GM23248 (cell line): ENCODE measurements at places on chromosomes 13 and 19. TPM values are rescaled to one million over a fixed set of nuclear protein-coding genes. Genes with fewer than 3 reads are reported as not detected.

The FXYD7 gene
- not detected in 2 replicates for total RNA-seq

DNA sequence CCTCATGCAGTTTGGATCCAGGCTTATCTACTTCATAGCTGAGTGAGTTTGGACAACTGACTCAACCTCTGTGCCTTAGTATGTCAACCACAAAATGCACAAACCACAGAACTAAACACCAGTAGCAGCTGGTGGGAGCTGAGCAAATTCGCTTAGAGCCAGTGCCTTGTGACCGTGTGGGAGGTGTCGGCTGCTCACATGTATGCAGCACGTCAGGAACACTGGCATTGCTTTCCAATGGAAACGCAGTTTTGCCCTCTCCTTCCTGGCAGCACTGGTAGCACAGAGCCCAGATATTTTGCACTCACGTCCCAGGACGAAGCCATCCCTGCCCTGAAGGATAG lies 8.3 kb upstream of the NTN5 start:
- H3K27me3 ChIP-seq: no peaks in the 10 kb centered on the region
- H3K4me1 ChIP-seq: no peaks in the 10 kb centered on the region
- H3K27ac ChIP-seq: no peak overlapping the region

DNA sequence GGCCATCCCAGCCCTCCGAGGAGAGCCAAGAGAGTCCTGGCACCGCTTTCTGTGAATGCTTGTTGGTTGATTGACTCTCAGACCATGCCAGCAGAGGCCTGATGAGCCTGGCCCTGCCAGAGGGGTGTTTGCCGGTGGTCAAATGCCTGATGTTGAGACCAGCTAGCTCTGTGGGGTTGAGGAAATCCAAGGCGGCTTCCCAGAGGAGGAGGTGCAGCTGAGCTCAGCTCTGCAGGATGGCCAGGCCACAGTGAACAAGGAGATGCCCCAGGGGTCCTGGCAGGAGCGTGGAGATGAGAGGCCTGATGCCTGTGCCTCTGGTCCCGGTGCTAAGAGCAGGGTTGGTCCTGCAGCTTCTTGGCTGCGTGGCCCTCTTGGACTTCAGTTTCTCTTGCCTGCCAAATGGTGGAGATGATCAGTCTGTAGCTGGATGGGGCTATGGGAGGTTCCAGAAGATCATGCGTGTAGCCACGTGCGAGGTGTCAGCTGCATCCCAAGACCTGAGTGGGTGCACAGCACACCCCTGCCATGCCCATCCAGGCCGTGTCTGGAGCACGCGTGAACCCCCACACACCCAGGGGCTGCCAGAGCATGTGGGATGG lies 16.8 kb downstream of the NFIC start:
- H3K4me3 ChIP-seq: no peak overlapping the region
- H3K27me3 ChIP-seq: no peaks in the 10 kb centered on the region
- peak; percentile 59 for DNase-seq
- 0 out of 2 replicates have a peak, but pooled peaks cover 4% of the 10 kb centered on the region for H3K36me3 ChIP-seq
- H3K4me1 ChIP-seq: peaks cover 37% of the 10 kb centered on the region
- peak overlapping the region; percentile 31; the same call in 1 of the 2 replicates for H3K27ac ChIP-seq

The KLK7 gene
- not detected in 2 replicates for total RNA-seq

DNA sequence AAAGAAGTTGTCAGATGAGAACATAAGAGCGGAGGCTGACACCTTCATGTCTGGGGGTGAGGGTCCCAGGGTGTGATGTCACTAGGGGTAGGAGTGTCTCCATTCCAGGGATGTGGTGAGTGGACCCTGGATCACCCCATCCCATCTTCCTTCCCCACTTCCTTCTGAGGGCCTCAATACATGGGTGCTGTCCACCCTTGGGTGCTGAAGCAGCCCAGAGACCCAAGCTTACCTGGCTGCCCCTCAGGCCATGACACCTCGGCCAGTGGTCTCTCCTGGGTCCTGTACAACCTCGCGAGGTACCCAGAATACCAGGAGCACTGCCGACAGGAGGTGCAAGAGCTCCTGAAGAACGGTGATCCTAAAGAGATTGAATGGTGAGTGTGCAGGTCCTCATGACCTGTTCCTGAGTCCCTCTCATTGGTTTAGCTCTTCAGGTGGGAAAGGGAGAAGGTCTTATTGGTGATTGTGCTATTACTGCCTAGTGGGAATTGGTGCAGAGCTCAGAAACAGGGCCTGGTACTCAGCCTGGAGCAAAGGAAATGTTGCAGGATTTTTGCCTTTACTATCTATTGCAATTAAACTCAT lies 37.7 kb upstream of the CYP4F8 start:
- H3K27ac ChIP-seq: no peak overlapping the region
- DNase-seq: no peak
- no peak overlapping the region for H3K4me3 ChIP-seq
- H3K36me3 ChIP-seq: no peaks in the 10 kb centered on the region

DNA sequence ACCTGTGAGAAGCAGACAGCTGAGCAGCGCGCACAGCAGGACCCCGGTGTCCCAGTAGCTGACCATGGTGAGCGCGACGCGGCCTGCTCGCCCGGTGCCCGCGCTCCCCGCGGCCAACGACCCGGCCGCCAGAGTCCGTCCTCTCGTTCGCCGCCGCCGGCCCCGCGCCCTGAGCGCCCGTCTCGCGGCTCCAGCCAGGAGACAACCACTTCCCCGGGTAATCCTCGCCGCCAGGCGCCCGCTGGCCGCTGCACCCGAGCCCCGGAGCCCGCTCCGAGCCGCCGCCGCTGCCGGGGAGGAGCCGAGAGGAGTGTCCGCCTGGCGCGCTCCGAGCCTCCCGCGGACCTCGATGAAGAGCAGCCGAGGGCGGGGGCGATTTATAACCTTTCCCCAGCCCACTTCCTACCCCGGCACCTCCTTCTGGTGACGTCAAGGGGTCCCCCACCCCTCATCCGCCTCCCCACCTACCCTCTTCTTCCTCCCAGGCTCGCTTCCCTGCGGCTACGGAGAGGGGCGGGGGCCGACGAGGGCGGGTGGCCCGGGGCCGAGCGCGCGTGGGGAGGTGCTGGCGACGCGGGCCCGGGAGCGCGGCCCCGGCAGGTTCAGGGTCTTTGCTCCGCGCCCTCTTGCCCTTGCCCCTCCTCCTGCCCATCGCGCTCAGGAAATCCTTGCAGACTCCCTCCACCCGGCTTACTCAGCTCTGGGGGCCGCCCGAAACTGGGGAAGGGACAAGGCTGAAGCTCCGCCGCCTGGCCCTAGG lies at the start of gene FLT1:
FLT1 (minus strand) TSS at position 351 of the 760 bp plus-strand sequence; CDS start at position 66, 285 bp downstream.
- no peaks in the 10 kb centered on the region for H3K36me3 ChIP-seq
- no peaks in the 10 kb centered on the region for H3K27me3 ChIP-seq
- DNase-seq: peak; percentile 70
- H3K4me1 ChIP-seq: no peaks in the 10 kb centered on the region
- peak within 1 kb of the TSS; percentile 74 for H3K4me3 ChIP-seq

The ZNF568 gene
- total RNA-seq: 13.9 and 20.5 TPM in 2 replicates

The ANGPTL8 gene
- 1.7 TPM in 1 of 2 replicates, not detected in the other for total RNA-seq

DNA sequence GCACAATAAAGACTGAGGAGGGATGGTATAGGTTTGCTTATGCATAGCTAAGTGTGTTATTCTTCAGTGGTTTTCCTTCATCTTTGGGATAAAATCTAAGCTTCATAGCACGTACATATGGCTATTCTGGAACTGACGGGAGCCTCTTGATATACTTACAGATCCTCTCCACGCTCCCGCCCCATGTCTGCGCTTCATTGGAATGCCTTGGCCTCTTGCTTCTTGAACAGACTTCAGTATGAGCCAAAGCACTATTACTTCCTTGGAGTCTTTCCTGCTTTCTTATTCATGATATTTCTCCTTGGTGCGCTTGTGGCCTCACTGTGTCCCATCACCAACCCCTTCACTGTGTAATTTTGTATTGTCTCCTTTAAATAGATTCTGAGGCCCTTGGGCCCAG lies 111.1 kb upstream of the RNF113B start:
- H3K27me3 ChIP-seq: no peaks in the 10 kb centered on the region
- no peak overlapping the region for H3K4me3 ChIP-seq
- DNase-seq: no peak
- no peaks in the 10 kb centered on the region for H3K4me1 ChIP-seq
- H3K36me3 ChIP-seq: no peaks in the 10 kb centered on the region

- H3K27ac ChIP-seq: no peak overlapping the region
- H3K4me3 ChIP-seq: no peak overlapping the region
- peak; percentile 86 for DNase-seq
- H3K4me1 ChIP-seq: peaks cover 16% of the 10 kb centered on the region
- H3K27me3 ChIP-seq: no peaks in the 10 kb centered on the region
These were observed 80.1 kb downstream of the IPO5 start for GRCh38 chr13:98033277-98034247.

DNA sequence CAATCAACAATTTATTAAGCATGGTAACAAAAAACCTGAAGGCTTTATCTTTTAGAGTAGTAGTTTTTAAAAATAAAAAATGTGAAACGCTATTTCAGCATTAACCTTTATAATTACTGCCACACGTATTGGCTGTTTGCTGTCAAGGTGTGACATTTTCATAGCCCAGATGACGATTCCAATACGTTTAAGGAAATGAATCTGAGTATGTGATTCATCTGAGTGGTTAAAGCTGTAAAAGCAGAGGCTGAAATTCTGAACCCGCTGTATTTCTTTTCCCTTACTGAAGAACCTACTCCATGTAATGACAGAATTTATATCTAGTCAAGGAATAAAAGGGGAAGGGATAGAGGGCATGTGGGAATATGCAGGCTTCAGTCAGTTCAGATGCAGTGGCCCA lies 166.0 kb downstream of the LMO7 start:
- no peak overlapping the region for H3K4me3 ChIP-seq
- peaks cover 91% of the 10 kb centered on the region for H3K36me3 ChIP-seq

DNA sequence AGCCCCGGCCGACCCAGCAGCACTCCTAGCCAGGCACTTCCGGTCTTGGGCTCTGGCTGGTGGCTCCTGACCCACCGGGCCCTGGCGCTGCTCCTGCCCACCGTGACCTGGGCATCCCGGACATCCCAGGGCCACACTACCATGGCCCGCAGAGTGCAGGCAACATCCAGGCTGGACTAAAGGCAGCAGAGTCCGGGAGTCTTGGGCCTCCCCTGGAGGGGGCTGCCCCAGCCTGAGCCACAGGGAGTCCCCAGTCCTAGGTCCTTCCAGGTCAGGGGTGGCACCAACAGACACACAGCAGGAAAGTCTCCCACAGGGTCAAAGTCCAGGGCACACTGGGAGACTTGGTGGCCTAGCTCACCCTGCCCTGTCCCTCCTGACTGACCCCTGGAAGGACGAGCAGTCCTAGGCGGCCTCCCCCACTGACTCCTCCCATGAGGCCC lies 10.8 kb downstream of the LSM4 start:
- no peak overlapping the region for H3K27ac ChIP-seq
- no peak for DNase-seq
- H3K27me3 ChIP-seq: no peaks in the 10 kb centered on the region
- no peaks in the 10 kb centered on the region for H3K4me1 ChIP-seq
- H3K4me3 ChIP-seq: no peak overlapping the region

The MCEMP1 gene
- total RNA-seq: not detected in 2 replicates

GRCh38 chr13:77465603-77466195 lies 69.8 kb upstream of the SCEL start:
- no peak for DNase-seq
- H3K4me1 ChIP-seq: no peaks in the 10 kb centered on the region
- H3K4me3 ChIP-seq: no peak overlapping the region
- H3K27ac ChIP-seq: no peak overlapping the region
- no peaks in the 10 kb centered on the region for H3K36me3 ChIP-seq
- H3K27me3 ChIP-seq: 0 out of 2 replicates have a peak, but pooled peaks cover 3% of the 10 kb centered on the region

DNA sequence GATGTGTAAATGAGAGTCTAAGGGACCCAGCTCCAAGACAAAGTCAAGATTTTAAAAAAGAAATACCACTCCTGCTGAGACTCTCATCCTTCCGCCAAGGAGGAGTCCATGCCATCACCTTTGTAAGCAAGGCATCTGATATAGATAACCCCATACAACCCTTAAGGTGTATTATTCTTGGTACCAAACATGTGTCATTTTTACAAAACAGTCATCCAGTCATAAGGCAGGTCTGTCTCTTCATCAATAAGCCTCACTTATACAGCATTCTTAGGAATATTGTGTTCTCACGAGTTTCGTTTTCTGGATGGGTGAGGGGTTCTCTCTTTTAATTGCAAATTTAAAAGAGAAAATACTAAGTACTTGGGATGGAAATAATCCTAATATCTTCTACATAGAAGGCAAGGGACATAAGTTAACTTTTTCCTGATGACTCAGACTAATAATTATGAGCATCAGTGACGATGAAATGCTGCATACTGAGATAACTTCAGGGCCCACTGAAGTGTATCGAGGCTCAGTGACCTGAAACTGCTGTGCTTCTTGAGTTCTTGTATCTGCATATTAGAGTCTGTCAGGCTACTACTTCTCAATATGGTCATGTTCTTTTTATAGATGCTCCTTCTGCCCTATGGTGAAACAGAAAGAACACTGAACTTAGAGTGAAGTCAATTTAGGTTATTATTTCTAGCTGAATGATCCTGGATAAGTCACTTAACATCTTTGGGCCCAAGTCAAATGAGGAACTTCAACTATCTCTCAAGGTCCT lies 166.6 kb downstream of the KLF12 start:
- H3K27ac ChIP-seq: no peak overlapping the region
- no peak overlapping the region for H3K4me3 ChIP-seq
- DNase-seq: no peak
- no peaks in the 10 kb centered on the region for H3K27me3 ChIP-seq
- no peaks in the 10 kb centered on the region for H3K4me1 ChIP-seq
- no peaks in the 10 kb centered on the region for H3K36me3 ChIP-seq

DNA sequence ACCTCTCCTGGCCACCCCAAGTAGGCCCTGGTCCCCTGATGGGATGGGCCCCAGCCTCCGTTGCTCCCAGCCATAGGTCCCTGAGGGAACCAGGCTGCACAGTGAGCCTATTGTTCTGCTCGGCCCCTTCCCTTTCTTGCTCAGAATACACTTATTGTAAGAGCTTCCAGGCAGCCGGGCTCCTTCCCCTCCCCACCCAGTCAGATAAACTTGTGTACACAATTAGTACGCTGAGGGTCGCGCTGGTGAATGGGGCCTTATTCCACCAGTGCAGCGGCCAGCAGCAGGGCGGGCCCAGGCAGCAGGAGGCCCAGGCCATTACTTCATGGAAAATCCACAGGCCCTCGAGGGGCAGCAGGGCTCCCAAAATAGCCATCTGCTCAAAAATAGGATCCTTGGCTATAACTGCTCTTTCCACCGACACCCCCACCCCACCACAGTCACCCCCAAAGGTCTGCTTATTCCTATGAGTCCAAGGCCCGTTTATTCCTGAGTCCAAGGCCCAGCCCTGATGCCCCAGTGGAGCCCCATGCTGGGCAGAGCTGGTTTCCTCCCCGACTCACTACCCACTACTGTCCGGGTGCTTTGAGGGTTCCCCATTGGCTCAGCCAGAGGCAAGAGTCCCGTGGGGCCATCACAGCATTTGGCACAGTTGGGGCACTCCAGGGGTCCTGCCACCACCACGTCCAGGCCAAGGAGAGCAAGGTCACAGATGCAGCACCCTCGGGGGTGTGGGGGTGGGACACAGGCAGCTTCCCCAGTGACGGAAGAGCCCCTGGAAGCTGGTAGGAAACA lies 22.1 kb downstream of the CAPN12 start:
- H3K36me3 ChIP-seq: peaks cover 55% of the 10 kb centered on the region
- no peaks in the 10 kb centered on the region for H3K4me1 ChIP-seq
- DNase-seq: no peak
- H3K27me3 ChIP-seq: no peaks in the 10 kb centered on the region
- H3K4me3 ChIP-seq: no peak overlapping the region

- DNase-seq: peak; percentile 46
- peaks cover 22% of the 10 kb centered on the region for H3K4me1 ChIP-seq
- no peaks in the 10 kb centered on the region for H3K27me3 ChIP-seq
- peak overlapping the region; percentile 39 for H3K27ac ChIP-seq
These were observed 472.2 kb downstream of the LIG4 start for GRCh38 chr13:107743100-107743499.

GRCh38 chr13:74966275-74966674 lies 515.7 kb downstream of the TBC1D4 start:
- no peak overlapping the region for H3K4me3 ChIP-seq
- no peak overlapping the region for H3K27ac ChIP-seq
- peaks cover 51% of the 10 kb centered on the region for H3K27me3 ChIP-seq
- no peak for DNase-seq
- H3K4me1 ChIP-seq: no peaks in the 10 kb centered on the region
- no peaks in the 10 kb centered on the region for H3K36me3 ChIP-seq

The RGL3 gene
- 0.54 and 5.9 TPM in 2 replicates for total RNA-seq

The DACT3 gene
- total RNA-seq: 7.1 and 7.3 TPM in 2 replicates
